ENCODE measurements at places on chromosomes 6 and 20.

- no peak for DNase-seq
Observed at GRCh38 chr6:45983062-45983461, 32.6 kb downstream of the CLIC5 start.

DNA sequence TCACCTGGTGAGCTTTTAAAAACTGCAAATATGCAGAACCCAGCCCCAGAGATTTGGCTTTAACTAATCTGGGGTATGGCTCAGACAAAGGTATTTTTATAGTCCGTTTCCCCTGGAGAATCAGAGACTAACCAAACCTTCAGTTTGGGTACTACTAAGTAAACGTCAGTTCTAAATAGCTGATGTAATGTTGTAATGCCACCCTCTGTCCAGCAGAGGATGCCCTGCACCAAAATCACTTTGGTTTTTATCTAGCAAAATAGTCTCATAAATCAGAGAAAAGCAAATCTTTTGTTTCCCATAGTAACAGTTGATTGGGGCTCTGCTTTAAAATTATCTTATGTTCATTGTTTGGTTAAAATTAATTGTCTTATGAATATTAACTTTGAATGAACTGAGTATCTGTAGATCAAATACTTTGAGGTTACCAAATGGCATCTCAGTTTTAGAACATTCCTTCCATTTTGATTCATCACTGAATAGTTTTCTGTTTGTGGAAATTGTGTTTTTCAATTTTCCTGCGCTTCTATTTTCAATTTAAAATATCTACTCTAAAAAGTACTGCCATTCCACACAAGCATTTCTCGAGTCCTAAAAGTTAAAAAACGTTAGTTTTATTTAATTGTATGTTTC lies 278.3 kb upstream of the PLCB4 start:
- peak; percentile 80 for DNase-seq

- no peak for DNase-seq
Observed at GRCh38 chr6:37979392-37980221, 160.1 kb downstream of the ZFAND3 start.

GRCh38 chr6:2551705-2552104 lies 199.0 kb downstream of the MYLK4 start:
- DNase-seq: no peak

DNA sequence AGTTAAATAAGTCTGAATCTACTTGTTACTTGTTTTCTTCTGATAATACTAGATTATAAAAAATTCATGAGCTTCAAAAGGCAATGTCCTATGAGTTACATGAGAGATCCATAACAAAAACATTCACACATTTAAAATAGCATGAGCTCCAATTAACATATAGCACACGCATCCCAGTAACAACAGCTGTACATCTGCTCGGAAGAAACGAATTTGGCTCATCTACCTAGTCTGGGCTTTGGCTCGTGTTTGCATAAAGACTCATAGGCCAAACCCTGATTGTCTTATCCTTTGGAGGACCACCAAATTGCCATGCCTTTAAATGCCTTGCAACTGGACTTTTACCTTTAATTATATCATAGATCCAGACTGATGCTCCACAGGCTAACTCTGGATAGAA lies 259.7 kb upstream of the CHD6 start:
- no peak for DNase-seq

DNA sequence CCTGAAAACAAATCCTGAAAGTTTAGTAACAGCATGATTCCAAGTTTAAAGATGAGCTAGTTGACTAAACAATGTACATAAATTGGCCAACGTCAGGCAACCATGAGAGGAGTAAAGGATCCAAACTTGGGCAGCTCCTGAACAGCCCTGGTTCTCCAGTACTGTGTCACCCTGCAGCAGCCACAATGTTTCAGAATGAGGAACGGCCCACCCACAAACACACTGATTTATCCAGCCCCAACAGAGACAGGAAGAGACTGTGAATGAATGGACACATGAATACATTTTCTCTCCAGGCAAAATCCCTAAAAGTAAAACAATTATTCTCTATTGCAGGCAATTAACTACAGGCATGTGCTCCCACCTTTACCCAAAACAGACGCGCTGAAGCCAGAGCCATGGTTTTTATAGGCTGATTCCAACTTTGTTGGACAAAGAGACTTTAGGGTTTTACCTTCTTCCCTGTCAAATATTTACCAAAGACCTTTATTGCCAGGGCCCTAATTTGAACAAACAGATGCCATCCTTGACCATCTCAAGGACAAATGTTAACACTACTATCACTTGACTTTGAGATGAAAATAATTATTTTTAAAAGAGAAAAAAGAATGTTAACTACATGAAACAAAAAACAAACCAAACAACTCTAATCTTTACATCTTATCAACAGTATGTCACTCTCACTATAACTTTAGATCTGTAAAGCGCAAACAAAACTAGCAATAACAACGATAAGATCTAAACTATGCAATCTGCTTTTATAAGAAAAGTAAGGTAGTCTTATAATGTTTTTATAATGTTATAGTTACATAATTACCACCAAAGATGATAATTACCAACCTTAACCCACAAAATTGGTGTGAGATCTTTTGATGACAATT lies 22.9 kb downstream of the CNKSR3 start:
- DNase-seq: no peak

- no peak for DNase-seq
Observed at GRCh38 chr6:16286151-16286522, 47.8 kb downstream of the GMPR start.

All from G401 (cell line).